ENCODE measurements at places on chromosomes 5 and 9. TPM values are rescaled to one million over a fixed set of nuclear protein-coding genes. Genes with fewer than 3 reads are reported as not detected.

The BTNL8 gene
- 0.87 TPM for total RNA-seq

GRCh38 chr5:31781772-31782171 lies 142.8 kb downstream of the PDZD2 start:
- peaks cover 2% of the 10 kb centered on the region for H3K27me3 ChIP-seq
- H3K27ac ChIP-seq, result no peak overlapping the region
- H3K36me3 ChIP-seq, result no peaks in the 10 kb centered on the region
- DNase-seq, result no peak

The SEMA6A gene
- 84.2 TPM for total RNA-seq

DNA sequence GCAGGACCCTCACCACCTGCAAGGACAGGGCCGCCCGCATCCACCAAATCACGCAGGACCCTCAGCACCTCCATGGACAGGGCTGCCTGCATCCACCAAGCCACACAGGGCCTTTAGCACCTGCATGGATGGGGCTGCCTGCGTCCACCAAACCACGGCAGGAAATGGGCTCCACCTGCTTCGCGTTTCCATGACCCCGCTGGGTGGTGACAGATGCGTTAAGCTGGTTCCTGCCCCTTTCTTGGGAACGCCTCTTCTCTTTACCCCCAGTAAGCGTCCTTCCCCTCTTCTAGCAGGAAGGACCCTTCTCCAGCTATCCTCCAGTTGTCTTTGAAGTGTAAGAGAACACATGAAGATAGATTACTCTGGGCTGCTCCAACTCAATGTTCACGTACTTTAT lies 13.5 kb downstream of the FBP1 start:
- H3K36me3 ChIP-seq, result no peaks in the 10 kb centered on the region
- H3K27ac ChIP-seq, result no peak overlapping the region
- H3K4me3 ChIP-seq, result no peak overlapping the region
- peaks cover 14% of the 10 kb centered on the region for H3K4me1 ChIP-seq
- DNase-seq, result no peak

The CNTNAP3 gene
- 3.1 TPM for total RNA-seq
